ENCODE measurements at places on chromosomes 6 and 20.
A peak's percentile ranks its signal among the peaks of the same experiment; 100 is the strongest.

- DNase-seq: no peak
Observed at GRCh38 chr6:69138893-69139494, 503.9 kb downstream of the ADGRB3 start.

- DNase-seq: no peak
Observed at GRCh38 chr6:108348655-108349349, 53.9 kb downstream of the AFG1L start.

- DNase-seq: peak; percentile 25
Observed at GRCh38 chr20:62143957-62144825, 622 bp downstream of the SS18L1 start.

- DNase-seq: no peak
Observed at GRCh38 chr20:20513720-20514119, 145.8 kb downstream of the INSM1 start.

- no peak for DNase-seq
Observed at GRCh38 chr6:3516092-3516491, 59.2 kb upstream of the SLC22A23 start.

- DNase-seq: peak; percentile 80
Observed at GRCh38 chr6:41424370-41425058, 89.1 kb downstream of the NCR2 start.

DNA sequence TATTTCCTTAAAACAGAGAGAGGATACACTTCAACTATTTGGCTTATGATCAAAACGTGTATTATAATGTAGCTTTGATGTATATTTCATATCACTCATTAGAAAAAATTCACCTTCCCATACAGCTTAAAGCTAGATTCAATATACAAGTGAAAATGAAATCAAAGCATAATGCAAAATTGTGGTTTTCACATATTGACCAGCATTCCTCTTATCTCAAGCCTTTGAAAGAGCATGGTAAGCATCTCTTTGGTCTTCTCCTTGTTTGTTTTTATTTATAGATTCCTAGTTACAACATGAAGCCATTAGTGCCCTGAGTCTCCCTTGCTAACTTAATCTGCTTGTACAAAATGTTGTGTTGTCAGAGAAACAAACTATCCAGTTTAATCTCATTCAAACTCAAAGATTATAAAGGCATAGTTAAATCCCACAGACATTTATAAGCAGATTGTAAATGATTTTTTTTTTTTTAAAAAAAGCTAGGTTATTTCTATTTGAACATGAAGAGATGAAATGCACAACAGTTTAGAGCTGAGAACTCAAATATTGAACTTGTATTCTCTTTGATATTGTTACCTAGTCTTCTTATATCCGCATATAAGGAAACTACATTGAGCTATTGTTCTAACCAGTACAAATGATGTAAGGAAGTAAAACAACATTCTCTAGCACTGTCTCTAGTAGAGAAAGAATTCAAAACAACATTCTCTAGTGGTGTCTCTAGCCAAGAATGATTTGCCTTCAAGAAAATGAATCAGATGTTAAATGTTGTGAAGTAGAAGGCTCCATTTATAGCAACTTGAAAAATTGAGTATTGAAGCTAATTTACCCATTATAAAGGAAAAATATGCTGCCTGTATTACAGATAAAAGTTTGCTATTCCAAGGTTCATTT, 31.2 kb upstream of the SMIM28 start:
- DNase-seq: no peak

DNA sequence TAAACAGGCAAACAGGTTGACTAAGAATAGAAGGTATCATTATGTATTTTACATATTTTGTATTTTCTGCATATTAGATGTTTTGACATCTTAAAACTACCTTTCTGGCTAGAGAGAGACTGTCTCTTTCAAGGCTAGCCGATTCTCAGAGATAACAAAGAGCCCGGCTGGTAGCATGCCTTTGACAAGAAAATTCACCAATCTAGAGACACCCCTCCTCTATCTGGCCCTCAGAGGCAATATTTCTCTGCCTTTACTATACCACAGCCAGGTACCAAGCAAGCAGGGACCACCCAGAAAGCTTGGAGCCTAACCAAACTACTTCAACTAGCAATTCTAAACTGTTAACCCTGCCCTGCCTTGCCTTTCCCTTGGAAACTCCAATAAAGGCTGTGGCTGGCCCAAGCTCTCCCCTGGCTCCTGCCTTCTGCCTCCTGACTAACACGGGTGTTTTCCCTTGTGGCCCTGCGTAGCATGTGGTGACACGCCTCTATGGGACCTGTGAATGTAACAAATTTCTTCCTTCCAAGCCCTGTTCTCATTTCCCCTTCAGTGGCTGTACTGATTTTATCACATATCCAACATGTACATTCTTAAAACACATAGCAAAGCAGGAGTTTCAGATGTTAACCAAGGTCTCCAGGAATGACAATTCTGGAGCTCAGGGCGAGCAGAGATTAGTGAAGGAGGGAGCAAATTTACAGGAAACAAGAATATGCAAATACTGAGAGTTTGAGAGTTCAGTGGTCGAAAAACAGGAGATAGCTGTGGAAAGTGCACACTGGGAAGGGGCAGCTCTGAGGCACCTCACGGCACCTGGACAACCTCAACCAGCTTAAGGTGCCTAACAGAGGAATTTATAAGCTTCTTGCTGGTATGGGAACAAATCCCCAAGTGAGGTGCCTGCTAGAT, 120.8 kb downstream of the BACH2 start:
- peak; percentile 6 for DNase-seq

DNA sequence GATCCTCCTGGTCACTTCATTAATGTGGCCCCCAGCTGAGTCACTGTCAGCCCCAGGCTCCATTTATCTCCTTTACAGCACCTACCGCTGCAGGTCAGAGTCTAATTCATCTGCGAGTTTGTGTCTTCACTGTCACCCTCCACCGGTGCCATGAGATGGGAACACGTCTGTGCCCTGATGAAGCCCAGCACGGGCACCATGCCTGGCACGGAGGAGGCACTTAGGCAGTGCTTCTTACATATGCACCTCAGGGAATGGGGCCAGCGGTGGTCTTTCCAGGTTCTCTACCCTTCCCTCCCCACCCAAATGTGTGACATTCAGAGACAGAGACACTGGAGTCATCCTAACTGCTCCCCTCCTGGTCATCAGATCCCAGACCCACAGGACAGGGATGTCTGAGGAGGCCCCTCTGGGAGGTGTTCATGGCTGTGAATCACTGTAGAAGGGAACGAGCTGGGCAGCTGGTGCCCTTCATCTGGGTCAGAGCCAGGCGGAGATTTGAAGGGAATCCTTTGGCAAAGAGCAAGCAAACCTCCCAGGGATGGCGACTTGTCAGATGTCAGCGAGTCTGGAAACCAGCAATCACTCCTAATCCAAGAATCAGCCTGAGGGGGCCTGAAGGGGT, 364.6 kb downstream of the PREX1 start:
- DNase-seq: no peak

DNA sequence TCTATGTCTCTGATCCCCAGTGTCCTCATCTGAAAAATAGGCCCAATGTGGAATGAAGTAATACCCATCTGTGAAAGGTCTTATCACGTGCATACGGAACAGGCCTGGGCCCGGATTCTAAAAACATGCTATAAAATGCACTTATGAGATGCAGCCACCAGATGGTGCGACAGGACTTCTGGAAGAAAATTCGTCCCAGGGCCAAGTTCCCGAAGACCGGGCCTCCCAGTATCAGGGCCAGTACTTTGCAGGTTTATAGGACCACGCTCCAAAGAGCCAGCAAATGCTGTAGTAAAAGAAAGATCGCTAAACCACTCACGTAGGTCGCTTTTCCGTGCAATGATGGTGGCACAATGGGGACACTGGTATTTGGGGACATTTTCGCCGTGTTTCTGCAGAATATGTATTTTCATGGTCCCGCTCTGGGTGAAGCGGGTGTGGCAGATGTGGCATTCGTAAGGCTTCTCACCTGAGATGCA, 10.6 kb downstream of the CTCFL start:
- no peak for DNase-seq

GRCh38 chr20:58432186-58432954, 43.3 kb downstream of the VAPB start:
- DNase-seq: no peak

DNA sequence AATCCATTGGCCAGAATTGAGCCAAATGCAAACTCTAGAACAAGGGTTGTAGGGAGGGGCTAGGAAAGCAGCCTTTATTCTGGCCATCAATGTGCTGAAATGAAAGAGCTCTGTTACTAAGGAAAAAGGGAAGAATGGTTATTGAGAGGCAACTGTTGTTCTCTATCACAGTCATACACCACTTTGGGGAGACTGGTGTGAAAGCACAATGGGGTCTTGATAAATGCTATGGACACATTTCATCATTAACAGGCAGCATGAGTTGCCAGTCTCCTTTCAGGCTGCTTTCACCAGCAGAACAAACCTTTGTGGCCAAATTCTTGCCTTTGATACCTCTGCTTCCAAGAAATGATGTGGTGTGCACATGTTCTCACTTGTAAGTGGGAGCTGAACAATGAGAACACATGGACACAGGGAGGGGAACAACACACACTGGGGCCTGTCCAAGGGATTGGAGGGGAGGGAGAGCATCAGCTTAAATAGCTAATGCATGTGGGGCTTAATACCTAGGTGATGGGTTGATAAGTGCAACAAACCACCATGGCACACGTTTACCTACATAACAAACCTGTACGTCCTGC, 86.2 kb downstream of the CDS2 start:
- DNase-seq: no peak

DNA sequence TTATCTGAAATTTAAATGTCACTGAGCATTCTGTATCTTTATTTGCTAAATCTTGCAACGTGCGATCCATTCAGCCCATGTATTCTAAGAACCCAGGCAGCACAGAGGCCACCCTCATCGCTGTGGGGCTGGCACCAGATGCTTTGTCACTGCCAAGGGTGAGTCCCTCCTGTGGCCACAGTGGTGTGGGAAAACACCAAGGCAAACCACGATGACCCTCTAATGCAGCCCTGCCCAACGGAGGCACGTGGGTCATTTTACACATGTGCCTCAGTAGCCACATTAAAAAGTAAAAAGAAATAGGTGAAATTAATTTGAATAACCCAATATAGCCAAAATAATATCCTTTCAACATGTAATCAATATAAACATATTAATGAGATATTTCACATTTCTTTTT, 221.7 kb downstream of the UNC5CL start:
- no peak for DNase-seq

- DNase-seq: no peak
Observed at GRCh38 chr20:51702556-51702955, 65.6 kb downstream of the ATP9A start.

DNA sequence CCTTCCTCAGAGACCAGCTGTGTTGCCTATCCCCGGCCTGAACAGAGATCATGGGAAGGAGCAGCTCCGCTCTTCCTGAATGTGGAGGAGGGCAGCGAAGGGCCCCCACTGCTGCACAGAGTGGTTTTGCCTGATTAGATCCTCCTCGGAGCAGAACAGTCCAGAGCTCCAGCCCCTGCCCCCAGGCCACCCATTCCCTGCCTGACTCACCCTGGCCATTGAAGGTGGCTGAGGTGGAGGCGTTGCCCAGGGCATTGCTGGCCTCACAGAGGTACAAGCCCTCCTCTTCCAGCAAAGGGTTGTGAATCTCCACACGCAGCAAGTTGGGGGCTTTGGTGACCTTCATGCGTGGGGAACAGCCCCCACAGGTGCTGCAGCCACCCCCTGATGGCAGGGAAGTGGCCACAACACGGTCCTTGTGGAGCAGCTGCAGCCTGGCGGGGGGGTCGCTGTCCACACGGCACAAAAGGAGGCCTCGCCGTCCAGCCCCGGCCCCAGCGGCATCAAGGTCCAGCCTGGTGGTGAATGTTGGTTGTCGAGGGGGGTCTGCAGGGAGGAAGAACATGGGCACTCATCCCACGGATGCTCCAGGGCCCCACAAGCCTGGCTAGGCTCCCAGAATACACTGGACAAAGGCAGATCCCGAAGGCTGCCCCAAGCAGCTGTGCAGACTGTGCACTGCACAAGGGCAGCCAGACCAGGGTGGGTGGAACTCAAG, 14.7 kb downstream of the SIGLEC1 start:
- DNase-seq: no peak

GRCh38 chr6:25652007-25652515, at the start of gene SCGN:
Gene SCGN (plus strand): TSS chr6:25652215. CDS start chr6:25652404, 189 bp downstream.
- DNase-seq: no peak

DNA sequence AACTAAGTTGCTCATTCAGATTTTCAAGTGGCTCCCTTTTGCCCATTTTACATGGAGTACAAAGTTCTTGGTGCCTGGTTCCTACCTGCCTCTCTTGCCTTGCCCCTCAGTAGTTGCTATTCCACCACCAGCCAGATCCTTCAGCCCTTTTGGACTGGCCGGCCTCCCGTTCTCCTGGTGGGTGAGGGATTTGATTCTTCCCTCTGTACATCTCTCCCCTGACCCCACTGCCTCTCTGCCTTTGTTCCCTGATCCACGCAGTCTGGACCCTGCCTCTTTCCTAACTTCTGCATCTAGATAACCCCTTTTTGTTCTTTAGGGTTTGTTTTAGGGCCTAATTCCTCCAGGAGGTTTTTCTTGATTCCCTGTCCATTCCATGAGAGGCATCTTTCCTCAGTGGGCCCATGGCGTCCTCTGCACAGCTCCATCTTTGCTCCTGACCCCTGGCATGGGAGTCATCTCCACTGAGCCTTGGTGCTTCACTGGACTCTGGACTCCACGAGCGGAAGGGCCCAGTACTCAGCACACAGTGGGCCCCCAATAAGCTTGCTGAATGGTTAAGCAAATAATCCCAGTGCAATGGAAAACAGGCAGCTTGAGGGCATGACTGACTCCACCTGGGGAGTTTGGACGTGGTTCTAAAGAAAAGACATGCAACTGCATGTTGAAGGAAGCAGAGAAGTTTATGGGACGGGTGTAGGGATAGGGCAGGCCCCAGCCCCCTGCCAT, 309.3 kb upstream of the SUPT3H start:
- no peak for DNase-seq

- DNase-seq: no peak
Observed at GRCh38 chr6:156597095-156597494, 180.1 kb upstream of the ARID1B start.

GRCh38 chr6:41571021-41571780, 25.0 kb downstream of the FOXP4 start:
- DNase-seq: no peak

DNA sequence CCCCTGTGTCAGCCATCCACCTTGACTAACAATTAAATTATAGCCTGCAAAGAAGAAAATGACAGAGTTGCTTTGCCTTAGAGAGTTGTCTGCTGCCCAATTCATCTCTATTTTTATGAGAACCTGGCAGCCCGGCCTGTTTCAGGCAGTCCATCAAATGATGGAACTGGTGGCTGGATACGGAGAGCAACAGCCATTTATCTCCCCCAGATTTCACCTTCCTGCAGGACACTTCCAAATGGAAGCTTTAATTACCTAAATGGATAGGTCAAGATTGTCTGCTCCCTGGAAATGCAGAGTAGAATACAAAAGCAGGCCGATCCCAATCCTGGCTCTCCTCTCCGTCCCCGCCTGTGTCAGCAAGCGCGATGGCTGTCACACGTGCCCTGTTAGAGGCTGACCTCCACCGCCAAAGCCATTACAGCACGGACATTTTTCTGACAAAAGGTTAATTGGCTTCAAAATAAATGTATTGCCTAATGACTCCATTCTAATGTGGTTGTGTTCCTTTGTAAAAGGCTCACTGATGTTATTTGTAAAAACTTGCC, 86.7 kb downstream of the PACRG start:
- DNase-seq: no peak

GRCh38 chr20:38139156-38139912, 25.7 kb downstream of the TGM2 start:
- DNase-seq: no peak

- no peak for DNase-seq
Observed at GRCh38 chr6:31309641-31310040, 37.7 kb upstream of the HLA-C start.

All from activated CD4-positive, CD25-positive, alpha-beta regulatory T cell (primary cell).